Stimulated activated CD4-positive, alpha-beta T cell treated with anti-CD3 and anti-CD28 coated beads, TNF-alpha, amount 100 ng/mL, for 4 hours (primary cell): ENCODE measurements at places on chromosomes 1 and 21.

DNA sequence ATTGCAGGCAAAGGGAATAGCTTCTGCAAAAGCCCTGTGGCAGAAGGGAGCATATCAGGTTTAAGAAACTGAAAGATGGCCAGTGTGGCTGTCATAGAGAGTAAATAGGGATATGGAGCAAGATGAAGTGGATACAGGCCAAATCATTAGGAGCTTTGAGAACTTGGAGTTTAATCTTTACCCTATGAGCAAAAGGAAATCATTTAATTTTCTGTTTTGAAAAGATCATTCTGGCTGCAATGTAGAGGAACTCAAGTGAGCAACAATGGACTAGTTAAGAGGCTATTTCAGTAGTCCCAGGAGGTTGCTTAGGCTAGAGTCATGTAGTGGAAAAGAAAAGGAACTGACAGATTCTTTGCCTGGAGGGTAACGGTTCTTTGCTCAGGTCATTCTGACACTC is 47.2 kb downstream of the RAP1A start:
- no peak for DNase-seq

DNA sequence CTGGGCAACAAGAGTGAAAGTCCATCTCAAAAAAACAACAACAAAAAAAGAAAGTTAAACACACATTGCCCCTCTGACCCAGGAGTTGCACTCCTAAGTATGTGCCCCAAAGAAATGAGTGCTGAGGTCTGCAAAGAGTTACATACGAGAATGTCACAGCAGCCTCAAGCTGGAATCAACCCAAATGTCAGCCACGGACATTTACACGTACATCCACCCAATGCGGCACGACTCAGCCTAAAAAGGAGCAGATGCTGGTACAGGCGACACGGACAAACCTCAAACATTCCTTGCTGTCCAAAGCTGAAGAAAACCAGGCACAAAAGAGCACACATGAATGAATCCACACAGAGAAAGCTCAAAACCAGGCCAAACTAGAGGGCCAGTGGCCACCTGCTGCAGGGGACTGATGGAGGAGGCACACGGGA is 46.8 kb upstream of the ECE1 start:
- no peak for DNase-seq

- DNase-seq = no peak
These were observed 19.7 kb upstream of the ABCG1 start for GRCh38 chr21:42198929-42199867.

DNA sequence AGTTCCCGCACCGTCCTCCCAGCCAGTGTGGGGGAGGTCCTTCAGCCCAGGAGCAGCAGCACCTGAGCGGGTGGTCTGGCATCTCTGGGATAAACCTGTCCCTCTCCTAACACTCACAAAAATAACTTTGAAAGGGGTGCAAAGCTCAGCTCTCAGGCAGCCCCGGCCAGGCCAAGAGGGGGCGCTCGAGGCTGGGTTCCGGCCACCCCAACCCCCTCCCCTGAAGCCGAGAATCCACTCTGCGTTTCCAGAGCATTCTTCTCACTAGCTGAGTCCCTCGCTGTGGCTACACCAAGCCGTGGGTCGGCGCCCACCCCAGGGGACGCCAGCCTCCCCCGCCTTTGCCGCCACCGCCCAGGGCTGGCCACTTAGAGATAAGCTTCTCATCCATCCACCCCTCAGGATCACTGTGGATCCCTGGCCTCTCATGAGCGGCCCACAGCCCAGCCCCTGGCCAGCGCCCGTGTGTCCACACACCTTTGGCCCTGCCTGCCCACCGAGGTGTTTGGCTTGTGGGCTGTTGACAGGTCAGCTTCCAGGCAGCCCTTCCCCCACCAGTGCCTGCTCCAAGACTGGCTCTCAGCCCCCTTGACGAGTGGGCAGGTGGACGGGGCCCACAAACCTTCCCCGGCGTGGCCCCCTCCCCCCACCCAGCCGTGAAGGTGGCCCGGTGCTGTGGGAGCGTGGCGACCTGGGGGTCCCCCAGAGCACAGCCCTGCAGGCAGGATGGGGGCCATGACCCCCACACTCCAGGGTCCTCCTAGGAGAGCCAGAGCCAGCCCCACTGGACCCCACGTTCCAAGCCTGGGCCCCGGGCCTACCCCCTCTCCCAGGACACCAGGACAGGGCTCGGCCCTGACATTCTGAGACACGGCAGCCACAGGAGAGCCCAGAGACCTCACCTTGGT is 1.9 kb downstream of the FTCD start:
- peak; percentile 16 for DNase-seq

GRCh38 chr1:202553560-202554038 is 156.7 kb downstream of the SYT2 start:
- DNase-seq = no peak

- DNase-seq = no peak
These were observed 15.3 kb upstream of the PGBD5 start for GRCh38 chr1:230441183-230442029.
